Right atrium auricular region (tissue), 2 donors: ENCODE measurements at places on chromosomes 7 and 10. TPM values are rescaled to one million over a fixed set of nuclear protein-coding genes. Genes with fewer than 3 reads are reported as not detected.

DNA sequence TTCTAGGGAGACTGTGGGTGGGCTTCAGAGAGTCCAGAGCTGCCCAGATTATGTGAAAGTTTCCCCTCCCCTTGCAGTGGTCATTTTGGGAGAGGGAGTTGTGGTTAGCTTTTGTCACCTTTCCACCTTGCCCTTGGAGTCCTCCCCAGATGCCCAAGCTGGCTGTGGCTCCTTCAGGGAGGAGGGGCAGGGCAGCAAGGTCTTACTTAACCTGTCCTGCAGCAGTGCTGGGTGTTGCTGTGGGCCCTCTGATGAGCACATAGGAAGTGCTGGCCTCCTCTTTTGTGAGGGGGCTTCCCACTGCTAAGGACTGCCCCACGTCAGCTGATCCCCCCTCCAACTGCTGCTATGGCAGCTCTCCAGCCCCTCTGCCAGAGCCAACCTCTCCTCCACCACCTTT, 17.6 kb upstream of the AQP1 start:
- no peak for DNase-seq

C10orf105 gene
- total RNA-seq = 1.3 TPM

- no peak for DNase-seq
These were observed 1.6 kb downstream of the AVPI1 start for GRCh38 chr10:97685395-97685958.

DNA sequence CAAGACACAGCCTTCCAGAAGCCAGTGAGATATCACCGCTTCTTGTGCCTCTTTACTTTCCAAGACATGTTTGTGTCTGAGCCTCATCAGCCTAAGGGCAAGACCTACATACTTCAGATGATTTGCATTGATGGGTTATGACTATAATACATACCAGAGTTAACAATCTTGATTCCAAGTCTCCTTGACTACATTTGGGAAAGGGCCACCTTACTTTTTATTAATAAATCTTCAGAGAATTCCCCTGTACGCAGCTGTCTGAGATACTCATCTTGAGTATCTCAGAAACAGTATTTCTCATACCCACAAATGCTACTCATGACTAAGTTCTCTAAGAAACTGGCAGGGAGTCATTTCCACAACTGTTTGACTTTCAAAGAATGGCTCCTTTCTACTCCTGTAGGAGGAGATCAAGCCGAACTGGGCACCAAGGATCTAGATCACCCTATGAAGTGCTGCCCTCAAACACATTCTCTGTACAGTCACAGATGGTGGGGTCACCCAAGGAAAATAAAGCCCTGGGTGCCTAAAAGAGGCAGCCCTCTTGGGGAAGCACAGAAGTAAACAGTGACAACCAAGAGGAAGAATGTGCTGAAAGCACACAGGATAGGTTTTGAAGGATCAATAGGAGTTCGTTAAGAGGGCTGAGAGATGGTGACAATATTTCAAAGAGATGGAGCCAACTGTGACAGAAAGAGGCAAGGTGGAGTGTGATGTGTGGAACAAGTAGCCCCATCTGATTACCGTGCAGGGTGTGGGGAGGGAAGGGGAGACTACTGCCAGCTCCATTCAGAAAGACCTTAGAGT, 138.9 kb downstream of the JAZF1 start:
- DNase-seq = no peak

MKI67 gene
- 0.35 TPM for total RNA-seq

ZNF33A gene
- 15.9 TPM for total RNA-seq

TMEM229A gene
- 1.1 TPM for total RNA-seq

GRCh38 chr10:20020677-20021076, 204.4 kb downstream of the PLXDC2 start:
- no peak for DNase-seq

C10orf67 gene
- total RNA-seq = 0.16 TPM

DNA sequence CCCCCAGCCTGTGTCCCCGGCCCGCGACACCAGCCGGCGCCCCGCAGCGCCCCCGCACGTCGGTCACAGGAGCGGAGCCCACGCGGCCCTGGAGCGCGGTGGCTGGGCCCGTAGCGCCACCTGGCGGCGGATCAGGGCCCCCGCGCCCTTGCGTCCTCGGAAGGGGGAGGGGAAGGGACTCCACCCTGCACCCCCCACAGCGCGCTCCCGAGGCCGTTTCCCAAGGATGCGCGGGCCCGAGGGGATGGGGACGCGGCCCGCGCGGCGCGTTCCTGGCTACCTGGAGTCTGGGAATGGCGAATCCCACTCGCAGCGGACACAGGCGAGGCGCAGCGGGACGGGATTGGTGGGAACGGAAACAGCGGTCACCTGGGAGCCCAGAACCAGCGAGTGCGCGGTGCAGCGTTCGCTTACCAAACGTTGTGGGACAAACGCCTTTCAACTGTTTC, 23.8 kb upstream of the MKI67 start:
- no peak for DNase-seq

- DNase-seq = no peak
These were observed 63.8 kb downstream of the GRB10 start for GRCh38 chr7:50718876-50719275.

DNA sequence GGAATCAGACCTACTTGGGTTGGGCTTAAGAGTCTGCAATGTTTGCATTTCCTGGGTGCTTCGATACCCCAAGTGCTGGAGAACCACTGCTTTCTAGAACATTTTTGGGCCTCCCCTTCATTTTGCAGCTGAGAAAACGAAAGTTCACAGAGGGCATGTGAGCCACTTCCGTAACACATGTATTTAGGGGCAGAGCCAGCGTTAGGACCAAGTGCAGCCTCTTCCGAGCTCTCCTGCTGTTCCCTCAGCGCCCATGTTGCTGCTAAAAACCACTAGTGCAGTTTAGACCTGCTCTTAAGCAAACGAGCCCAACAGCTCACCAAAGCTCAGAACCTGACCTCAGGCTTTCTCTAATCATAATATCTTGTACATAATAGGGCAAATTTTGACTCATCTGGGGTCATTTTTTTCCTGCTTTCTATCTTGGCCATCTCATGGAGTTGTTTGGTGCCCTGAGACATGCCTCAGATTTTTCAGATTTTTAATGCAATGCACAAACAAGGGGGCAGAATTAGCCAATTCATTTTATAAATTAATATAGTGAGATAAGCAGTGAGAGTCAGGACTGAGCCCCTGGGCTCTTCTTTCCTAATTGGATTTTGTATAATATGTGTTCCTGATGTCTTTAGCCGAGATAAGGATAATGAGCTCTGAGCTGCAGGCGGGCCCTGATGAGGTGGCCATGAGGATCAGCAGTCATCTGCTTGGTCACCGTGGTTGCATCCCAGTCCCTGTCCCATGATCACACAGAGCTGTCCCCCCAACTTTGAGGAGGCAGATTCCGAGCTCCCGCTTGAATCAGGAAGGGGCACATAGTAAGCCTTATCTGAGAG, 12.9 kb downstream of the BAG3 start:
- DNase-seq = no peak

HABP2 gene
- total RNA-seq = not detected

GRCh38 chr7:107998150-107998549, 4.8 kb downstream of the LAMB1 start:
- no peak for DNase-seq

DNA sequence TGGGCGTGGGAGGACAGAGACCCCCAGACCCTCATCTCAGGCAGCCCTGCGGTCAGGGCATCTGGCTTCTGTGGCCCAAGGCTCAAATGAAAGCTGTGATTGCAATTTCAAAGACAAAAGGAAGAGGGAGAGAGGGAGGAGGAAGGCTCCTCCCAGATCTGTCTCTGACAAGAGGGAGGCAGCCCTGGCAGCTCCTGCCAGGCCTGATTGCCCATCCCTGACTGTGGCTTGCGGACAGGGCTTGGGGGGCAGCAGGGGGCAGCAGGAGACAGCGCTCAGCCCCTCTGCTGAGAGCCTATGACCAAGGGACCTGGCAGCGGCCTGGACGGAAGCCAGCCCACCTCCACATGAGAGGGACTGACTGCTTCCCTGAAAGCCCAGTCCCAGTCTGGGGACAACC, 91.8 kb downstream of the PTPRN2 start:
- no peak for DNase-seq

ARHGEF35 gene
- total RNA-seq = 1.7 TPM

GRCh38 chr7:26093023-26093422, 59.0 kb upstream of the NFE2L3 start:
- DNase-seq = no peak
